Liver (tissue), 10 donors: ENCODE measurements at places on chromosomes 12 and 14.

- no peak for DNase-seq
Observed at GRCh38 chr14:100673807-100674154, 52.9 kb upstream of the DLK1 start.

DNA sequence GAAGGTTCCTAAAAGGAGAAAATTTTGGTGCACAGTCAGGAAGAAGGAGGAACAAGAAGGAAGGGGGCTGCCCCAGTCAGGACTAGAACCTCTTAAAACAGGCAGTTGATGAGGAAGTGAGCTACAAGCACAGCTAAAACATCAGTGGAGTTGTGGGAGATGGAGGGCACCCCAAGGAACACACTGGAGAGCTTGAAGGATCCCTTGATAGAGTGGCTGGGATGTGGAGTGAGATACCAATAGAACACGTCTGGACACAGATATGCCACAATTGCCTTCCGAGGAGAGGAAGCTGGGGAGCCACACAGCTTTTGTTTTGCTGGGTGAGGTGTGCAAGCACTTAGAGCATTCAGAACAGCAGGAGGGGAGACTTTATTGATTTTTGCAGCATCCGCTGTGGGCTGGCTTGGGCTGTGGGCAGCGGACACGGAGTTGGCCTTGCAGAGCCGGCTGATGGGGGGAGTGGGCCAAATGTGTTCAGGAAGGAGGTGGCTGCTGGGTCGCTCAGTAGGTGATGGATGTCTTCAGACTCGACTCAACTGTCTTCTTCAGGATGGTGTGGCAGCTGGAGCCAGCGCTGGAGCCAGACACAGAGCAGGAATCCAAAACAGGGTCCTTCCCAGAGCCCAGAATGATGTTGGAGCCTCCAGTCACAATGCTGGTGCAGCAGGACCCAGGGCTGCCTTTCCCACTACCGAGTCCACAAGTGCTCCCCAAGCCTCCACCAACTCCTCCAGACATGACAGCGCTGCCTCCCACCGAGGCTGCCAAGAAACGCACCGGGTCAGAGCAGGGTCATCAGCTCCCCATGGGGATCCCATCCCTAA is 4.7 kb upstream of the KRT79 start:
- DNase-seq: no peak

DNA sequence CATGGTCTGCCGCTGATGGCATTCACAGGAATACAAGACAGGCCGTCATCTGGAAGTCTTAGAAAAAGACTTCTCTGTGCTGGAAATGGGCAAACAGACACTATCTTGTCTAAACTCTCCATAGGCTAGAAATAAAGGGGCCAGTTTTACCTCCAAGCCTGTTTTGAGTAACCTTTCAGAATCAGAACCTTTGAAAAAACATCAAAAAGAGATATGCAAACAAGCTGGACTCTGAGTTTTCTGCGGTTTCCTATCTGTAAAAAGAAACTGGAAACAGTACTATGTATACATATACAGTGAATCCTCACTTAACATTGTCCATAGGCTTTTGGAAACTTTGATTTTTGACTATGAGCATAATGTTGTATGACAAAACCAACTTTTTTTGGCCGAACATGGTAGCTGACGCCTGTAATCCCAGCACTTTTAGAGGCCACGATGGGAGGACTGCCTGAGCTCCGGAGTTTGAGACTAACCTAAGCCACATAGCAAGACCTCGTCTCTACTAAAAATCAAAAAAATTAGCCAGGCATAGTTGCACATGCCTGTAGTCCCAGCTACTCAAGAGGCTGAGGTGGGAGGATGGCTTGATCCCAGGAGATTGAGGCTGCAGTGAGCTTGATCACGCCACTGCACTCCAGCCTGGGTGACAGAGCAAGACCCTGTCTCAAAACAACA is 92.9 kb upstream of the MAX start:
- DNase-seq: no peak

DNA sequence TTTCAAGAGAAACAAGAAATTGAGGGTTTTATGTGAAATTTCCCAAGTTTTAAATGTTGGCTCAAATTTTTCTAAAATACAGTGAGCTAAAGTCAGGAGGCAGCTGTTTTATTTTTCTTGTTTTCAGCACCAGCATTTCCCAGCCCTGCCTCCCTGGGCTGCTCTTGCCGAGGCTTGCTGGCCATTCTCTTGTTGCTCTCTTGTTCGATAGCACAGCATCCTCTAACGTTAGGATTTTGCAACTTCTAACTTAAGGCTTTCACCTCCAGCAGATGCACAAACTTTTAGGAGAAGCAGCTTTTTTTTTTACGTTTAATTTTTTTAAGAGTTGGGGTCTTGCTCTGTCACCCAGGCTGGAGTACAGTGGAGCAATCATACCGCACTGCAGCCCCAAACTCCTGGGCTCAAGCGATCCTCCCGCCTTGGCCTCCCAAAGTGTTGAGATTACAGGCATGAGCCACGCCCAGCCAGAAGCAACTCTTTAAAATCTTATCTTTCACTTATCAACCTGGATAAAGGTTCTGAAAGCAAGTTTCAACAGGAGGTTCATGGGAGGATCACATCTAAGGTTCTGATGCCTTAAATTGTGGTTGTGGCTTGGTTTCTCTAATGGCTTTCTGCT is 40.2 kb downstream of the B4GALNT3 start:
- DNase-seq: no peak

DNA sequence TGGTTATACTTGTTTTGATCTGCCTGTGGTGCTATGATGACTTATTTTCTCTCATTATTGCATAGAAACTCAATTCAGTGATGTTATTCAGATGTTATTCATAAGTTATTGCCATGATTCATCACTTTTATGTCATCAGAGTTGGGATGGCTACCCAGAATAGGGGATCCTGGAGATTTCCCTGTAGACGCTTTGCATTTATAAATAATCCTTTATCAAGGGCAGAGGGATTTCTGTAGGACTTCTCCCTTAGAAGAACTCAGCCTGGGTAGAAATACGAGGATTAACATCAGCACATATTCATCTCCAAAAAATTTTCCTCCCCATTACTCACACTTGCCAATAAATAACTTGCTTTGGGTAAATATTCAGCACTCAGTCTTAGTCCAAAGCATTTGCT is 4.9 kb downstream of the GPRC5A start:
- DNase-seq: no peak

GRCh38 chr14:104794099-104794498 is 1.4 kb downstream of the AKT1 start:
- DNase-seq: no peak

GRCh38 chr12:70367258-70368141 is 1.4 kb downstream of the KCNMB4 start:
- DNase-seq: no peak

DNA sequence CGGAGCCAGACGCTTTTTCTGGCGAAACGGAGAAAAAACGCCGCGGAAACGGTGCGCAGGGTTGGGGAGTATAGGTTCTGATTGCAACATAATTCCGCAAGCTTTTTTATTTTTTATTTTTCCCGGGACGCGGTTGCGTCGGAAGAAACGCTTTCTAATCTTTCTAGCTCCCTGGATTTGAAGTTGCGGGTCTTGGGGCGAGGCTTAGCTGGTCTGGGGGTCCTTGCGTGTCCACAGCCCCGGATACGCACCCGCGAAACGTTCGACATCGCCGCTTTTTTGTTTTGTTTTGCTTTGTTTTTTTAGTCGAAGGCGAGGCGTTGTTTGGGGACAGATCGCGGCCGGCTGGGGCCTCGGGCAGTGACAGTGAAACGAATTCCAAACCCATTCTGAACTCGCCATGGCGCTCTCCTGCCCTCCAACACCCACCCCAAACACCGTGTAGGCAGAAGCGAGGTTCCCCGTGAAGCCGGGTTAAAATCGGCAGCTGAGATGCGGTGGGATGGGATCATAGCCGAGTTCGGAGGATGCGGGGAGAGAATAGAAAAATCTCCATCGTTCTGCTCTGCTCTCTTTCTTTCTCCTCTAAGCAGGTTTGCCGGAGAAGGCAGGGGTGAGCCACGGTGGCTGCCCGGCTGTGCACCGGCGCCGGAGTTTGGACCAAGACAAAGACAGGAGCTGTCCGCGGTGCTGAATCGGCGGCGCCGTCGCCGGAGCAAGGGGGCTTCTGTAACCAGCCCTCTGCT is 8.1 kb upstream of the LHX5 start:
- DNase-seq: peak; percentile 68

DNA sequence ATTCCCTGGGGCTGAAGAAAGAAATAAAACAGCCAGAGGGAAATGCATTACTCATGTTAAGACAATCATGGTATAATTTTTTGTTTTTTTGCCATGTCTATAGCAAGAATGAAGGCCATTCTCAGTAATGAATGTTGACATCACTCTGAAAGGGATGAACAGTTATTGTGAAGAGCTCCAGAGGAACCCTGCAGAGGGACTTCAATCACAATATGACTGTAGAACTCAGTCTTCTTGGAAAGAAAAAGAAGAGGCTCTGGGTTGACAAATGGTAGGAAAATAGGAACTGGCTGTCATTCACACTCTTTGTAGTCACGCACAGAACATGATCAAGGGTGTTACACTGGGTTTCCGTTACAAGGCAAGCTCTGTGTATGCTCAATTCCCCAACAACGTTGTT is 73.8 kb upstream of the DACT1 start:
- DNase-seq: no peak

- DNase-seq: no peak
Observed at GRCh38 chr14:52703664-52704063, 3.3 kb upstream of the PSMC6 start.

GRCh38 chr12:77054851-77055250 is 10.5 kb downstream of the E2F7 start:
- no peak for DNase-seq

GRCh38 chr14:93330609-93331000 is 2.2 kb downstream of the BTBD7 start:
- DNase-seq: no peak

DNA sequence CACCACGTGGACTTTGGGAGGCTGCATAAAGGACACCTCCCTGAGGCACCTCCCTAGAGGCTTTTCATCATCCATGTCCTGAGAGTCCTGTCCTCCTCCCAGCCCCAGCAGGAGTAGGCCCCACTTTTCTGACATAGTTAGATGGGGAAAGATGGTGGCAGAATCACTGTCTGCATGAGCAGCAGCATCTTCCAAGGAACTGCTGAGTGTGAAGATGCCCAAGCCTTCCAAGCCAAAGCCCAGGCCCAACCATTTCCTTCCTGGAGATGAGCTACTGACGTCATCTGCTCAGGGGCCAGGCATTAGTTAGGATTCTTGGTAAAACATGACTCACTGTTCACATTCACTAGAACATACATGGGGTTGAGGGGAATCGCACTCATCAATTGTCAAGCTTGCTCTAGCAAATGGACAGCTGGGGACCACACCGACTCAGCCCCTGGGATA is 37.3 kb downstream of the VDR start:
- no peak for DNase-seq

DNA sequence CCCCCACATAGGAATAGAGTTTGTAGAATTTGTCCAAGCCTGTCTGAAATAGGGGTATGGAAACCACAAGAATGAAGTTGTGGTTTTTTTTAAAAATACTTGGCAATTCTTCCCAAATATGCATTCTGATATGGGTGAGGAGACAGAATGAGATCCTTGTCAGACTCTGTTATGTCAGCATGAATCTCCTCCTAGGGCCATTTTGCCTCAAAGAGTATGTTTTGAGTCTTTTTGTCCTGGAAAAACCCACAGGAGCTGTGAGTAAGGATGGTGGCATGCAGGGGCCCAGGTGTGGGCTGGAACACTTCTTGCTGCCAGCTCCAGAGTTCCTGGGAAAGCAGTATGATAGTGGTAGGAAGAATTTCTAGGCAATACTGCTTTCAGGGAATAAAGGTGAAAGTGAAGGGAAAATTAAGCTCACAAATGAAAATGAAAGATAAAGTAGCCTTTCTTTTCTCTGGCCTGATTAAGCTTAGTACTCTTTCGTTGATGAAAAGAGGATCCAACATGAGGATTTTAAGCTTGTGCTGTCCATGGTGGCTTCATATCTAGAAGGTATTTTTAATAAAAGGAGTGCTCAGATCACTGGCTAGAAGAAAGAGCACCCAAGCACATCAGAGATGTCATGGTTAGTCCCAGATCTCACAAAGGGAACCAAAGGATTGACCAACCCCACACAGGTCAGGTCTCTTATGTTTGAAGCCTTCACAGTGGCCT is 130.8 kb downstream of the LLPH start:
- no peak for DNase-seq

DNA sequence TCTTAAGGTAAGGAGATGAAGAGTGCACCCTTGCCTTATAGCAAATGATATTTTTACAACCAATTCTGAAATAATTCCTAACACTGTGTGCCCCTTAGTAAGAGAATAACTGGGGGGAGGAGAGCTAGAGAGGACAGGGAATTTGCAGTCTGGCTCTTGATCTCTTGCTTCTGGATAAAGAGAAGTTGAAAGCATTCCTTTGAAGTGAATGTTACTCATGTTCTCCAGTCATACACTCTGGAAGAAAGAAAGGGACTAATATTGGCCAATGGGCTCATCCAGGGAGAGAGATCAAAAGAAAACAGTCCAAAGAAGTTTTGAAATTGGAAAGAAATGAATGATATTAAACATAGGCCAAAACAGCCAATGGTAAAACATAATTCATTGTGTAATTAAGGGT is 25.3 kb downstream of the C12orf75 start:
- no peak for DNase-seq

- no peak for DNase-seq
Observed at GRCh38 chr14:60665177-60665550, 15.9 kb upstream of the SIX1 start.

DNA sequence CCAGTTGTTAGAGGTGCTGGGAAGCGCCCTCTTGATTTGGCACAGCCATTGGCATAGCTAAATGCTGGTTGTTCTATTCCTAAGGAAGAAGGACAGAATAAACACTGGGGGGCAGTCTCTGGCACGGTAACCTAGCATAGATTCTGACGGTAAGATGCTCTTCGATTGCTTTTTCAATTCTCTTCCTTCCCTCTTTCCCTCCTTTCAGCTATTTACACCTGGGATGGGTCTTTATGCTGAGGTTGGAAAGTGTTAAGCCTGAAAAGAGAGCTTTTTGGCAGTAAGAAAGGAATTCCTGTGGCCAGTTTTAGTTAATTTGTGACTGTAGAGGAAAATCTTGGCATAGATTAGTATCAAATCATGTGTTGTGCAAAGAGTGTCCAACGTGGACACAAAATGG is 162.8 kb downstream of the SNAPC1 start:
- no peak for DNase-seq

GRCh38 chr12:117226505-117226904 is 36.2 kb upstream of the FBXO21 start:
- no peak for DNase-seq

DNA sequence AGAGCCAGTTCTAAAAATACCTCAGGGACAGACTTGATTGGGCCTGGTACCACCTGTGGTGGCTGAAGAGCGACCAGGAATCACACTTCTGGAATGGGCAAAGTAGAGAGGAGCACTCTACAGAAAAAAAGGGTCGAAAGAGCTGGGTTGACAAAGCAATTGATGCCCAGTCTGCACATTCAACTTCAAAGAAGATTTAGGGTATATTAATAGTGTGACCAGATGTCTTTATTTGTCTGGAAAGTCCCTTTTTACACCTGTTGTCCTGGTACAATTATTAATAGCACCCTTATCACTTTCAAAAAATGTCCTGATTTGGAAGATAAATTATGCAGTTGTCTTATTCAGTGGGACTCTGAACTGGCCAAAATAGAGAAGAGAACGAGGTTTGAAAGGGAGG is 137.5 kb downstream of the DYRK2 start:
- no peak for DNase-seq

- no peak for DNase-seq
Observed at GRCh38 chr12:130418251-130418650, 80.6 kb downstream of the PIWIL1 start.

- peak; percentile 95 for DNase-seq
Observed at GRCh38 chr14:49598485-49599300, at the start of gene LRR1. Gene LRR1, plus strand, starts transcription at chr14:49598940. Its CDS starts 81 bp downstream, at chr14:49599021.

GRCh38 chr14:96754162-96754844 is 42.9 kb upstream of the VRK1 start:
- no peak for DNase-seq
